ENCODE measurements at places on chromosomes 6 and 20. TPM values are rescaled to one million over a fixed set of nuclear protein-coding genes. Genes with fewer than 3 reads are reported as not detected.

PIGT gene
- total RNA-seq, result 91.4 TPM

TRDN gene
- not detected for total RNA-seq

BICRAL gene
- total RNA-seq, result 5.9 TPM

- H3K36me3 ChIP-seq, result peaks cover 18% of the 10 kb centered on the region
- no peaks in the 10 kb centered on the region for H3K27me3 ChIP-seq
- H3K4me3 ChIP-seq, result no peak overlapping the region
- H3K4me1 ChIP-seq, result peaks cover 13% of the 10 kb centered on the region
- no peak for DNase-seq
Observed at GRCh38 chr20:36812594-36813463, 39.3 kb upstream of the DSN1 start.

- no peaks in the 10 kb centered on the region for H3K27me3 ChIP-seq
- H3K36me3 ChIP-seq, result peaks cover 28% of the 10 kb centered on the region
- peak; percentile 26 for DNase-seq
- no peak overlapping the region for H3K4me3 ChIP-seq
Observed at GRCh38 chr6:169247991-169248390, 5.7 kb downstream of the THBS2 start.

GRCh38 chr20:60599381-60599780 is 641.2 kb downstream of the CDH26 start:
- H3K36me3 ChIP-seq, result no peaks in the 10 kb centered on the region
- H3K4me3 ChIP-seq, result no peak overlapping the region
- no peaks in the 10 kb centered on the region for H3K4me1 ChIP-seq
- H3K27ac ChIP-seq, result no peak overlapping the region
- no peaks in the 10 kb centered on the region for H3K27me3 ChIP-seq
- DNase-seq, result no peak

DNA sequence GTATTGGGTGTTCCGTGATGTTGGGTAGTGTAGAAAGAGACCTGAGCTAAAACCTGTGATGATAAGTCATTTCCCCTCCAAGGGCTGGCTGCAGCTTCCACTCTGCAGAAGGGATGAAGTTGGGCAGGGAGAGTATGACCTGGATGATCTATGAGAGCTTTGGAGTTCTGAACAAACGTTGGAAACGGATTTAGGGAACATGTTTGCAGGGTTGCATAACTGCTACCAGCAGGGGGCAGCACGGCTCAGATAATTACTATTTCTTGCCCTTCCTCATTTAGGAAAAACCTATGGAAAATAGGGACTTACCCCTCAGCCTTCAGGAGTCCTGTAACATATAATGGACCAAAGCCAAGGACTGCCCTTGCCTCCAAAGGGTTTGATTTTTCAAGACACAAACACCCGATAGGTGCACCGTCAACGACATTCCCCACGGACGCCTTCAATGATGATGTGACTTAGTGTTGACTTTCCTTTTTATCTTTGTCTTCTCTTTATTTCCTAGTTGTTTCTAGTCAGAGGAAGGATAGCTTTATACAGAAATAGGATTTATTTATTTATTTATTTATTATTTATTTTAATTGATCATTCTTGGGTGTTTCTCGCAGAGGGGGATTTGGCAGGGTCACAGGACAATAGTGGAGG is 164.9 kb upstream of the SASH1 start:
- H3K27ac ChIP-seq, result no peak overlapping the region
- no peaks in the 10 kb centered on the region for H3K36me3 ChIP-seq
- no peak overlapping the region for H3K4me3 ChIP-seq
- H3K27me3 ChIP-seq, result no peaks in the 10 kb centered on the region
- no peak for DNase-seq

All from astrocyte (in vitro differentiated cells and primary cell).